ENCODE measurements at places on chromosomes 5 and 9. TPM values are rescaled to one million over a fixed set of nuclear protein-coding genes. Genes with fewer than 3 reads are reported as not detected.

GRCh38 chr9:2872931-2873323, 29.0 kb upstream of the PUM3 start:
- no peaks in the 10 kb centered on the region for H3K27me3 ChIP-seq
- DNase-seq: no peak
- no peak overlapping the region for H3K27ac ChIP-seq
- H3K4me1 ChIP-seq: no peaks in the 10 kb centered on the region

GRCh38 chr9:87581513-87581912, 83.8 kb downstream of the DAPK1 start:
- peak overlapping the region; percentile 70 for H3K27ac ChIP-seq
- DNase-seq: no peak
- no peaks in the 10 kb centered on the region for H3K36me3 ChIP-seq
- peak overlapping the region; percentile 14 for H3K4me3 ChIP-seq
- H3K27me3 ChIP-seq: no peaks in the 10 kb centered on the region
- peaks cover 27% of the 10 kb centered on the region for H3K4me1 ChIP-seq

DNA sequence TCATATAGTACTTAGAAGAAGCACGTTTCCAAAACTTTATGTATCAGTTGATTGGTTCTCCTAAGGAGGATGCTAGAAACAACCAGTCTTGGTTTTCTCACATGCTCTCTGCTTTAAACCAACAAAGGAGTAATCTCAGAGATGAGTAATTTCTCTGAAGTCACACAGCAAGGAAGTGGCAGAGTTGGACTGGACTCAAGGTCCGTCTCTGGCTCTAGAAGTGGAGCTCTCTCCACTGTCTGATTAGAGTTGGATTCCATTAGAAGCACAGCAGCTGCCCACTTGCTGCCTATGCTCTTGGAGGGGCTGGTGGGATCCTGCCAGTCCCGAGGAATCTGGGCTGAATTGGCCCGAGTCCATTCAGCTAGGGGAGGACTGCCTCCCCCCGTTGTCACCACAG, 21.0 kb downstream of the RALGPS1 start:
- no peak for DNase-seq
- H3K27me3 ChIP-seq: no peaks in the 10 kb centered on the region
- no peak overlapping the region for H3K4me3 ChIP-seq
- no peaks in the 10 kb centered on the region for H3K36me3 ChIP-seq

The RNF183 gene
- total RNA-seq: 0.43 TPM

The OR1Q1 gene
- total RNA-seq: not detected

DNA sequence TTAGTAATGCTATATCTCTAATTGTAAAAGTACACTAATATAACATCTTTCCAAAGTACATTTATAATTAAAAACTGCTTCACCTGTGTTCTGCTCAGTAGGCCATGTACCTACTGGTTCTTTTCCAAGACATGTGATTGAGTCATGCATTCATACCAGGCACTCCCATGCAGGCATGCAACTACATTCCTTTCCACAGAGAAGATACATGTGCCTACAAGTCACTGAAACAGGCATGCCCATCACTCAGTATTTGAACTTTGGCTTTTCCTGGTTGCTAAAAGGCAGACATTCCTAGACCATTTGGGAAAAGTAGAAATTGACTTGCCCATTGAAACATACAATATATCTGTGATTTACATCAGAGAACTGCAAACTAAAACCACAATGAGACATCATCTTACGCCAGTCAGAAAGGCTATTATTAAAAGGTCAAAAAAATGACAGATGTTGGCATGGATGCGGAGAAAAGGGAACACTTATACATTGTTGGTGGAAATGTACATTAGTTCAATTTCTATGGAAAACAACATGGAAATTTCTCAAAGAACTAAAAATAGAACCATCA, 148.3 kb upstream of the MOCS2 start:
- DNase-seq: no peak
- no peak overlapping the region for H3K4me3 ChIP-seq
- H3K36me3 ChIP-seq: no peaks in the 10 kb centered on the region
- no peaks in the 10 kb centered on the region for H3K27me3 ChIP-seq

DNA sequence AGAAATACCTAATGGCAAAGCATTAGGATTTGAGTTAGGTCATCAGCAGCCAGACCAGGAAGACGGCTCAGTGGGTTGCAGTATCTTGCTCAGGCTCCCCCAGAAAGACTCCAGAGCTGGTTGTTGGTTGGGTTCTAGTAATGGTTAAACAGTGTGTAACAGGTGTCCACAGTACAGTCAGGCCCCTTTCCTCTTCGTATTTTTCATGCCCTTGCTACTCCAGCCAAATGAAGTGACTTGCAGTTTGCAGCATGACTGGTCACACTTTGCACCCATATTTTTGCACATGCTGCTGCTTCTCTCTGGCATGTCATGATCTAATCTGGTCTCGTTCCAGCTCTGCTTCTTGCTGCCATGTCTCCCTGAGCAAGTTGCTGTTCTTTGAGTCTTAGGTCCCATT, 60.6 kb upstream of the TRPC7 start:
- no peak overlapping the region for H3K4me3 ChIP-seq
- no peaks in the 10 kb centered on the region for H3K27me3 ChIP-seq
- H3K4me1 ChIP-seq: no peaks in the 10 kb centered on the region

GRCh38 chr5:145463634-145464033, 371.5 kb downstream of the PRELID2 start:
- H3K27me3 ChIP-seq: no peaks in the 10 kb centered on the region
- H3K4me3 ChIP-seq: no peak overlapping the region
- no peak overlapping the region for H3K27ac ChIP-seq
- no peak for DNase-seq
- peaks cover 19% of the 10 kb centered on the region for H3K4me1 ChIP-seq

- H3K4me1 ChIP-seq: peaks cover 44% of the 10 kb centered on the region
- peaks cover 5% of the 10 kb centered on the region for H3K27me3 ChIP-seq
- H3K27ac ChIP-seq: peak overlapping the region; percentile 86
- DNase-seq: peak; percentile 96
These were observed 31.6 kb upstream of the UBAC1 start for GRCh38 chr9:135992486-135993408.

DNA sequence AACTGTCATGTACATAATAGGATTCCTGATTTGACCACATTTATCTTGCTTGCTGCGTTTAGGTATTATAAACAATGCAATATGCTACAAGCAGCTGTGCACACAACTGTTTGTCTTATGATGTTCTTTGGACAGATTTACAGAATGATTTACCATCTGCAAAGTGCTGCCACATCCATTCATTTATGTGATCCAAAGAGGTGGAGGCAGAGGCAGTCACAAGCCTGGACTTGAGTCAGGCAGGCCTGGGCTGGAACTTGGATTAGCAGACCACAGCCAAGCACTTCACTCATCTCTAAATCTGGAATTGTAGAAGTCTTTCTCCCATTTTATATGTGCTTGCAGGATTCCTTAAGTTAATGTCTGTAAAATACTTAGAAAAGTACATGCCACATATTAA, 149.0 kb downstream of the INSYN2B start:
- DNase-seq: no peak
- H3K4me3 ChIP-seq: no peak overlapping the region
- H3K4me1 ChIP-seq: no peaks in the 10 kb centered on the region
- no peaks in the 10 kb centered on the region for H3K27me3 ChIP-seq

- no peaks in the 10 kb centered on the region for H3K27me3 ChIP-seq
- H3K27ac ChIP-seq: no peak overlapping the region
- H3K4me3 ChIP-seq: no peak overlapping the region
- H3K4me1 ChIP-seq: no peaks in the 10 kb centered on the region
- no peaks in the 10 kb centered on the region for H3K36me3 ChIP-seq
These were observed 446.0 kb downstream of the ISL1 start for GRCh38 chr5:51829230-51829629.

GRCh38 chr5:41286165-41286564, 72.8 kb upstream of the C6 start:
- H3K4me1 ChIP-seq: no peaks in the 10 kb centered on the region
- no peak overlapping the region for H3K4me3 ChIP-seq

DNA sequence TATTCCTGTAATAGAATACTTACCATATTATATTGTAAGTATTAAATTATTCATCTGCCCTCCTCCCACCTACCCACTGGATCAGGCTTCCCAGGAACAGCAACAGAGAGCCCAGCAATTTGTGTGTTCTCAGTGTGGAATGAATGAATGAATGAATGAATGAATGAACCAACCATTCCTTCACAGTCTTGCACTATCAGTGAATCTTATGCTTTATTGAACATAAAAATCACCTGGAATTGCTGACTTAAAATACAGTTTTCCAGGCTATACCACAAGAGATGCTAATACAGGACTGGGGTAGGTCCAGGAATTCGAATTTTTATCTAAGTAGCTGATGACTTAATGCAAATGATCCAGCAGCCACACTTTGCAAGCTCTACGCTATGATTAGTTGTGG, 51.6 kb downstream of the DOCK8 start:
- peaks cover 9% of the 10 kb centered on the region for H3K4me1 ChIP-seq
- no peak overlapping the region for H3K4me3 ChIP-seq
- H3K27me3 ChIP-seq: no peaks in the 10 kb centered on the region
- H3K36me3 ChIP-seq: no peaks in the 10 kb centered on the region
- H3K27ac ChIP-seq: no peak overlapping the region
- DNase-seq: no peak

The SHROOM1 gene
- 48.7 TPM for total RNA-seq

- H3K27ac ChIP-seq: peak overlapping the region; percentile 28
- H3K36me3 ChIP-seq: no peaks in the 10 kb centered on the region
- H3K4me1 ChIP-seq: no peaks in the 10 kb centered on the region
- DNase-seq: peak; percentile 72
- no peak overlapping the region for H3K4me3 ChIP-seq
These were observed 26.2 kb upstream of the HSPA9 start for GRCh38 chr5:138601444-138601843.

The PPP2R2B gene
- total RNA-seq: 0.29 TPM

DNA sequence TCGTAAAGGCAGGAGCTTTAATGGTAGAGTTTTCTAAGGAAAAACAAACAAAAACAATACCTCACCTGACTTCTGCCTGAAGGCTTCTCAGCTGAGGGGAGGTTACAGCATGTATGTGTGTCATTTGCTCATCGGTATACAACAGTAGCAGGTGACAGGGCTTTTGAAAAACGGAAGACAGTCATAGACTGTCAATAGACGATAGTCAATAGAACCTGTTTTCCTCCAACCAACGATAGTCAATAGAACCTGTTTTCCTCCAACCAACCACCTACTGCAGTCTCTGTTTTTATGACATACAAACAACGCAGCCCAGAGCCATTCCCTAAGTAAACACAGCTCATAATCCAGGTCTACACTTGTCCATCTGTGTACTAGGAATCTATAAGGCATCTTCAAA, 74.6 kb downstream of the RETREG1 start:
- DNase-seq: no peak
- H3K27me3 ChIP-seq: no peaks in the 10 kb centered on the region
- H3K4me3 ChIP-seq: no peak overlapping the region

DNA sequence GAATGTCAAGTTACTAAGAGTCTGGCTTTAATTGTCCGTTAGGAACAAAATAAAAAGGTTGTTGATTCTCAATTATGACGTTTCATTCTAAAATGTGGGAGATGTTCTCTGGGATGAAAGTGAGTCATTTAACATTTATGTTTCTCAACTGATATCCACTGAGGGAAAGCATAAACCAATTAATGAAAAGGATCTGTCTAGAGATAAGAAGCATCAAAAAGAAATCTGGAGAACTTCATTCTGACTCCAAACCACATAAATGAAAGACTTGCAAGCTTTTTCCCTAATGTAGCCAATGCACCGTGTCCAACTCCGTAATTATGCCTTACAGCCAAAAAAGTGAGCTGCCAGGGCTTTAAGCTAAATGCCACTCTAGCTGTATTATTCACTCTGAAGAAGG, 654.2 kb downstream of the TLE1 start:
- no peak overlapping the region for H3K27ac ChIP-seq
- no peaks in the 10 kb centered on the region for H3K27me3 ChIP-seq
- H3K36me3 ChIP-seq: no peaks in the 10 kb centered on the region
- DNase-seq: no peak

The PRUNE2 gene
- total RNA-seq: 119 TPM

- H3K4me3 ChIP-seq: no peak overlapping the region
- no peaks in the 10 kb centered on the region for H3K36me3 ChIP-seq
- H3K27ac ChIP-seq: no peak overlapping the region
- peaks cover 4% of the 10 kb centered on the region for H3K4me1 ChIP-seq
- DNase-seq: no peak
These were observed 170.1 kb downstream of the SLF1 start for GRCh38 chr5:94788527-94788926.

DNA sequence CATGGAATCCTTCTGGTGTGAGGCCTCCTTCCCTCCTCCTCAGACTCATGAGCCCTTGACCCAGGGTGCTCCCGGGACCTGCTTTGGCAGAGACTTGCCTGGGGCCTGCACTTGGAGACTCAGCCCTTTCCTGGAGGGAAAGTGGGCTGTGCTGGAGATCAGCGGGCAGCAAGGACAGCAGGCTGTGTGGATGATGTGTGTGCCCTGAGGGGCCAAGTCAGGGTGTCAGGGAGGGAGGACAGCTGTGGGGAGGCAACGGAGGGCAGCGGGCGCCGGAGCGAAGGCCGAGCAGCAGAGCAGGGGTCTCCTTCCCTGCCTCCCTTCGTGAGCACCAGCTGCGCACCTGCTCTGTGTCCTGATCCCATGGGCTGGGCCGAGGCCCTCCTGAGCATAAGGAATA, 6.1 kb upstream of the CSF2 start:
- H3K4me3 ChIP-seq: no peak overlapping the region
- DNase-seq: no peak
- peaks cover 9% of the 10 kb centered on the region for H3K4me1 ChIP-seq
- no peak overlapping the region for H3K27ac ChIP-seq
- H3K36me3 ChIP-seq: no peaks in the 10 kb centered on the region
- H3K27me3 ChIP-seq: no peaks in the 10 kb centered on the region

GRCh38 chr9:123246534-123246933, 21.9 kb downstream of the STRBP start:
- no peak overlapping the region for H3K27ac ChIP-seq
- peaks cover 4% of the 10 kb centered on the region for H3K4me1 ChIP-seq
- no peak overlapping the region for H3K4me3 ChIP-seq
- no peaks in the 10 kb centered on the region for H3K36me3 ChIP-seq

The TAL2 gene
- total RNA-seq: not detected

DNA sequence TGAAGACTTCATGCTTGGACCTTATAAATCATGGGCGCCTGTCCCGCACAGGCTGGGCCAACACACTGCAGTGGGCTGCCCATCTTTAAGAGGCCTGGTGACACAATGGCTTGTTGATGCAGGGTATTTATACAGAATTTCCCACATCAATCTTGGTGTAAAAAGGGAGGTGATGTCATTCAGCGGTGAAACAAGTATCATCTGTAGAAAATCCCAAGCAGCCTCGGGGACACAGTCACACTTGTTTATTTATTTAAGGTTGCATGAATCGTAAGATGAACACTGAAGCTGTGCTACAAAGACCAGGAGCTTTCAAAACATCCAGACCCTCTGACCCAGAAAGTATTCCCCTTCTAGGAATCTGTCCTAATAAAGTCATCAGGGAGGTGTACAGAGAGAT, 40.5 kb downstream of the SMIM23 start:
- no peak overlapping the region for H3K27ac ChIP-seq
- no peaks in the 10 kb centered on the region for H3K4me1 ChIP-seq
- no peak for DNase-seq
- no peaks in the 10 kb centered on the region for H3K27me3 ChIP-seq
- no peak overlapping the region for H3K4me3 ChIP-seq

The EQTN gene
- total RNA-seq: 2.4 TPM

GRCh38 chr9:97140566-97140965, 101.6 kb upstream of the CTSV start:
- no peak overlapping the region for H3K27ac ChIP-seq
- no peak for DNase-seq
- H3K27me3 ChIP-seq: no peaks in the 10 kb centered on the region
- no peaks in the 10 kb centered on the region for H3K4me1 ChIP-seq
- no peaks in the 10 kb centered on the region for H3K36me3 ChIP-seq
